ENCODE measurements at places on chromosomes 16 and 17. TPM values are rescaled to one million over a fixed set of nuclear protein-coding genes. Genes with fewer than 3 reads are reported as not detected.

Gene PIPOX
- not detected for polyA plus RNA-seq

Gene PYCARD
- polyA plus RNA-seq: 84.9 TPM

- no peaks in the 10 kb centered on the region for H3K27me3 ChIP-seq
- H3K4me1 ChIP-seq: no peaks in the 10 kb centered on the region
Measured at GRCh38 chr17:75764417-75764710, 628 bp downstream of the GALK1 start.

GRCh38 chr16:82832821-82833220, 206.1 kb downstream of the CDH13 start:
- no peak overlapping the region for H3K4me3 ChIP-seq
- peaks cover 7% of the 10 kb centered on the region for H3K4me1 ChIP-seq
- no peak overlapping the region for H3K27ac ChIP-seq
- no peaks in the 10 kb centered on the region for H3K36me3 ChIP-seq

Data from keratinocyte (primary cell).